NCI-H2107 (cell line): ENCODE measurements at places on chromosomes 3 and 15.

DNA sequence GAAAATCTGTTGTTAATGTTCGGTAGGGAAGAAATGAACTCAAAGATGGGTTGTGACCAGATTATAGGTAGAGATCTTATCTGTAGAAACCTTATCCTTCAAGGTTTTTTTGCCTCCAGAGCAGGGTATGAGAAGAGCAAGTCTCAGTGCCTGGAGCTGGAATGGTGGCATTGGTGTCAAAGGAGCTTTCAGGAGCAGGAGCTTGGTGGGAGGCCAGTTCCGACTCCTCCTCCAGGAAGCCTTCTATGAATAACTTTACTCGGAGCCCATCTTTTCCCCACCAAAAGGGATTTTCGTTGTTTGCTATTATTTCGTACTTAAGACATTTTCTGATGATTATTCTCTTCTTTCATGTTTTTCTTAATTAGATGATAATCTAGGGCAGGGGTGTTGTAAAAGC is 91.8 kb downstream of the GHSR start:
- no peak for DNase-seq

DNA sequence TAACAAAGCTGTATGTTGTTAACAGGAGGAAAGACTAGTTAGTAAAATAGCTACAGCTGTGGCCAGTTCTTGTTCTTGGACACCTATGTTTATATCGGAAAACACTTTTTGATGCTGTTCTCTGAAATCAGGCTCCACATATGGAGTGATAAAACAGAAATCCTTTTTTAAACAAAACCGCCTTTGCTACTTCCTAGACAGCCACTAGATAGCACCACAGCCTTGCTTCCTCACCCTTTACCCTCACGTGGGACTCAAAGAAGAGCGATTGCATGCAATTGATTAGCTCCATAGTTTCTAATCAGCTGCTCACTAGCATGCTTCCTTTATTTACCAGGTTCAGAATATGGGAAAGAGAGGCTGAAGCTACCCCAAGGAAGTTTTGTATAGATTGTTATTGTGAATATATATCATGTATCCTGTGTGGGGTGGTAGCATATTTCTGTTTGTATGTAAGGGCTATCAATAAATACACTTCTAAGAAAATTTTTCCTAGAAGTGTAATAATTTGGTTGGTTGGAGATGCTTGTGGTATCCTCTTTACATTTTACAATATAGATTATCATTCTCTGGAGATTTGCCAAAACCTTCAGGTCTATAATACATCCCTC is 4.3 kb upstream of the MTFMT start:
- DNase-seq: no peak

DNA sequence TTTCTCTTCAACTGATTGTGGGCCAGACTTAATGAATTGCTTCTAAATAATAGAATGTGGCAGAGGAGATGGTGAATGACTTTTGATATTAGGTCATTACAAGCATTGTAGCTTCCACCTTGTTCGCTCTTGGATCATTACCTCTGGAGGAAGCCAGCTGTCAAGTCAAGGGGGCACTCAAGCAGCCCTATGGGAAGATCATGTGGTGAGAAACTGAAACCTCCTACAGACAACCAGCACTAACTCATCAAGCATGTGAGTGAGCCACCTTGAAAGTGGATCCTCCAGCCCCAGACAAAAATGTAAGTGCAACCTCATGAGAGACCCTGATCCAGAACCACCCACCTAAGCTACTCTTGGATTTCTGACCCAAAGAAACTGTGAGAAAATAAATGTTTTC is 109.8 kb upstream of the TBC1D5 start:
- no peak for DNase-seq

DNA sequence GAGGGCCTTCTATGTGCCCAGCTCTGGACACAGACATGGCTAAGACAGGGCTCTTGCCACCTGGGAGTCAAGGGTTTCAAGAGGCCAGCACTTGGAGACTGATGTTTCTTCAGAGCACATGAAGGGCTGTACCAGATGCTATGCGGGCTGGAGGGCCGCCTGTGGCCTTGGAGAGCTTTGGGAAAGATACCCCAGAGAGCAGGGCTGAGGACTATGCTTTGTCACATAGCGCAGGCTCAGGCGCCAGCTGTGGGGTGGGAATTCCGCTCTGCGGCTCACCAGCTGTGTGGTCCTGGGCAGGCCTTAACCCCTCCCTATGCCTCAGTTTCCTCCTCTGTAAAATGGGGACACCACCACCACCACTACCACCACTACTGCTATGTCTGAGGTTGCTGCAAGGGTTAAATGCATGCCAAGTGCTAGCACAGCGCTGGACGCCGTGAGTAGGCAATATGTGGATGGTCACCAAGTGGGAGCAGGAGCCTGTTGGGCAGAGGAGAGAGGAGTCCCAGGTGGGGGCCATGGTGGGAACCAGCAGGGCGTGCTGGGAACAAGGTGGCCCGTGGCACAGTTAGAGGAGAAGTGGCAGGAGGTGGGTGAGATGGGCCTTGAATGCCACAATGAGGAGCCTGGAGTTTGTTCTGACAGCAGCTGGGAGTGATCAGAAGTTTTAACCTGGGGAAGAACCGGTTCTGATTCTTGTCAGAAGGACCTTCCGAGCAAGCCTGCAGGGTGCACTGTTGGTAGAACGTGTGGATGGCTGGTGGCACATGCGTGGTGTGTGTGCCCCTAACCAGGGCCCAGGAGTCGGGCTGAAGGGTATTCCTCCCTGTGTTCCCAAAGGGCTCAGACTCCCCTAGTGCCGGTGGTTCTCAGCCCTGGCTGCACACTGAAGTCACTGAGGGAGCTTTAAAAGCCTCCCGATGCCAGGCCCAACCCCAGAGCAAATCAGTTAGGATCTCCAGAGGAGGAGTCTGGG is 41.7 kb downstream of the FEM1B start:
- DNase-seq: no peak

DNA sequence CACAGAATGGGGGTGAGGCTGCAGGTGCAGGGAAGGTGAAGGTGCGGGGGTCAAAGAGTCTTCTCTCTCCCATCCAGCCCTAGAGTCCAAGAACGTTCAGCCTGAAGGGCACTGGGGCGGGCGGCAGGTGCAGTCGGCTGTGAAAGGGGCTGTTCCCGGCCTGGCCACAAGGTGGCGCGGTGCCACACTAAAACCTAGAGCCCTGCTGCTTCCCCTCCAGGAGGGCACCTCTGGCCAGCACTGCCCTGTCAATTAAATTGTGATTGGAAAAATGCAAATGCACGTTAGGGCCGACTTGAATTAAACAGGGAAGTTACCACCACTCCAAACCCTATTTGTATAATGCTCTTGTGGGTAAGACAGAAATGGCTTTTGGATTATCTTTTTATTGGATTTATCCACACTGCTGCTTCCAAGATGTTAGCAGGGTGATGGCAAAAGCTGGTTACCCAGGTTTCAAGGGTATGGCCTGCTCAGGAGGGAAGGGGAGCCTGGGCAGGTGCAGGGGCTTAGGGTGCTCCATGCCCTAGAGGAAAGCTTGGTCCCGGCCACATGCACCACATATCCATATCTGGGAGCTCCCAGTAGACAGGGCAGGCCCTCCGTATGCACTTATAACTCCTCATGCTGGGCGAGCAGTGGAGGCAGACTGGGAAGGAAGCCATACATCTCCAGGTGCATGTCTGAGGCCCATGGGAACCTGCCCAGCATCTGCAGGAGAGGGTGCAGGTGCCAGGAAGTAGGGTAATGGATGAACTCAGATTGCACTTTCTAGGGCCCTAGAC is 119.8 kb downstream of the ADCY5 start:
- DNase-seq: peak; percentile 58

- no peak for DNase-seq
Measured at GRCh38 chr3:190229632-190230424, 92.4 kb downstream of the CLDN1 start.

DNA sequence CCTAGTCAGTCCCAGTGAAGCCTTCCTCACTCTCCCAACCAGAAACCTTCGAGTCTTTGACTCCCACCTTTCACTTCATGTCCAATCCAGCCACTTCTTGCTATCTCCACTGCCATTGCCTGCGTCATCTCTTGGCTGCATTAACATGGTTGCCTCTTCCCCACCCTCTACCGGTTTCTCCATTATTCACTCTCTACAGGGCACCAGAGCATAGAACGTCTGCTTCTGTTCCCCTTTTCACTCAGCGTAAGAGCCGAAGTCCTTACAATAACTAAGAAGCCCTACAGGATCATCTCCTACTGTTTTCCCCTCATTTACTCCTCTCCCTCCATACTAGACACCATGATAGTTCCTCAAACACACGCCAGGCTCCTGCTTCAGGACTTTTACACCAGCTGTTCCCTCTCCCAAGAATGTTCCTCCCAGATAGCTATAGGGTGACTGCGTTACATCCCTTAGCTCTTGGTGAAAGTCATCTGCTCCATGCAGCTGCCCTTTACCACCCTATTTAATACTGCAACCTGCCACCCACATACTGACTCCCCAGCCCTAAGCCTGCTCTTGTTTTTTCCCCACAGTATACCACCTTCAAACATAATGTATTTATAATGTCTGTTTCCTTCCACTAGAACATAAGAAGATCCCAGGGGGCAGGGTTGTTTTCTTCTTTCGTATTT is 30.9 kb downstream of the RCN2 start:
- no peak for DNase-seq

GRCh38 chr15:88375234-88375927 is 91.8 kb downstream of the MRPL46 start:
- no peak for DNase-seq

DNA sequence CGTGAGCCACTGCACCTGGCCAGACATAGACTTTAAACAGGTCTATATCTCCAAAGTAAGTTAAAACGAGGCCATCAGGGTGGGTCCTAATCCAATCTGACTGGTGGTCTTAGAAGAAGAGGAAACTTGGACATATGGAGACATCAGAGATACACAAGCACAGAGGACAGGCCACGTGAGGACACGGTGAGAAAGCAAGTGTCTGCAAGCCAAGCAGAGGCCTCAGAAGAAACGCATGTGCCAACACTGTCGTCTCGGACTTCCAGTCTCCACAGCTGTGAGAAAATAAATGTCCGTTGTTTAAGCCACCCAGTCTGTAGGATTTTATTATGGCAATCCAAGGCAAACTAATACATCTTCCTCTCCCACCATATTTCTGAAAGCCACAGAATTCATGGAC is 43.9 kb downstream of the MRPL46 start:
- DNase-seq: no peak

DNA sequence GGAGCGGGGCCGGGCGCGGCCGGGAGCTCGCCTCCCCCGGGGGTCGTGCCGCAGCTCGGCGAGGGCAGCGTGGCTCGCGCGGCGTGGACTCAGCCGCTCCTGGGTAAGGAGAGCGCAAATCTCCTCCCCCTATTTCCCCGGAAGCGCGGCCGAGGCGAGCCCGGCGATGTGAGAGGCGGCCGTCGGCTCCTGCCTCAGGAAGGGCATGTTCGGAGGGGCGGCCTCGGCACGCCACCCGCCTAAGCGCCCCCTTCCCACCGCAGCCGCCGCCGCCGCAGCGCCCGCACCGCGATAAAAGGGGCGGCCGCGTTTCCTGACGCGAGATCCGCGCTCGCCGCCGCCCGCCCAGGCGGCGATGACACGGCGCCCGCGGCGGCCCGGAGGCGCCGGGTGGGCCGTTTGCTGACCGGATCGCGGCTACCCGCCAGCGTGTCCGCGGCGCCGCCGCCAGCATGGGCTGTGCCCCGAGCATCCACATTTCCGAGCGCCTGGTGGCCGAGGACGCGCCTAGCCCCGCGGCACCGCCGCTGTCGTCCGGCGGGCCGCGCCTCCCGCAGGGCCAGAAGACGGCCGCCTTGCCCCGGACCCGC is at the start of gene PDE8A:
PDE8A (plus strand) TSS at position 146 of the 590 bp plus-strand sequence; CDS start at position 453, 307 bp downstream.
- DNase-seq: no peak

DNA sequence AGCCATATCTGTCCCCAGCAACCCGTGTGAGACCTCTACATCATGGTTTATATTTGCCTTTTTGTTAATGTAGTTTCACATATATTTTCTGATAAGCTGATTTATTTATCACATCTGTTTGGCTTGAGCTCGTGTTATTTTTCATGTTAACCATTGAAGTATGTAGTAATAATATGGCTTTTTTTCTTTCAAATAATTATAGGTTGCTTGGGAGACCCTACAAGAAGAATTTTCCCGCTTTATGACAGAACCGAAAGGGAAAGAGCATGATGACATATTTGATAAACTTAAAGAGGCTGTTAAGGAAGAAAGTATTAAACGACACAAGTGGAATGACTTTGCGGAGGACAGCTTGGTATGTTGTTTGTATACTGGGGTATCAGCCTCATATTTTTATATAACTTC is 63.9 kb downstream of the OPA1 start:
- DNase-seq: no peak

- DNase-seq: no peak
Measured at GRCh38 chr3:69763458-69763857, 24.2 kb downstream of the MITF start.
